ENCODE measurements at places on chromosomes 4 and X.

DNA sequence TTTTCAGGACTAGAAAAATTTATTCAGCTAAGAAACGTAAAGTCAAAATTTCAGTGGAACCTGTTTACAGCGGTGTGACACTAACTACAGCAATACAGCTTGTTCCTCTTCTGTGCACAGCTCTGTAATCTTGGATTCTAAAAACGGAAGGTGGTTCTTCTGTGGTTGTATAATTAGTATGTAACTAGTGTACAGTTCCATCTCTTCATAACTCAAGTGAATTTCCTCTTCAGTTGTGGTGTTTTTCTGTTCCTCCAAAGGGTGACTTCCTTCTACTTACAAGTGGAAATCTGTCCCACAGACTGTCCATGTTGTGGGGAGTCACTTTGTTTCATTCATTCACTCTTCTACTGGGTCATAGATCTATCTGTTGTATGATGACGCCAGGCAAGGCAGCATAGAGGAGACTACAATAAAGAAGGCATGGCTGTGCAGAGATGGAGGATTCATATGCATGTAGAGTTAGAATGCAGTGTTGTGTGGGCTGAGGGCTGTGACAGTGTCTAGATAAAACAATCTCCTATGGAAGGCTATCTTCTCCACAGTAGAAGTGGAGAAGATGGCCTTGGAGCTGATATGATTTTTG lies 5.4 kb downstream of the DAPP1 start:
- DNase-seq: no peak

- DNase-seq: no peak
Measured at GRCh38 chr4:40843696-40844095, 93.9 kb downstream of the NSUN7 start.

DNA sequence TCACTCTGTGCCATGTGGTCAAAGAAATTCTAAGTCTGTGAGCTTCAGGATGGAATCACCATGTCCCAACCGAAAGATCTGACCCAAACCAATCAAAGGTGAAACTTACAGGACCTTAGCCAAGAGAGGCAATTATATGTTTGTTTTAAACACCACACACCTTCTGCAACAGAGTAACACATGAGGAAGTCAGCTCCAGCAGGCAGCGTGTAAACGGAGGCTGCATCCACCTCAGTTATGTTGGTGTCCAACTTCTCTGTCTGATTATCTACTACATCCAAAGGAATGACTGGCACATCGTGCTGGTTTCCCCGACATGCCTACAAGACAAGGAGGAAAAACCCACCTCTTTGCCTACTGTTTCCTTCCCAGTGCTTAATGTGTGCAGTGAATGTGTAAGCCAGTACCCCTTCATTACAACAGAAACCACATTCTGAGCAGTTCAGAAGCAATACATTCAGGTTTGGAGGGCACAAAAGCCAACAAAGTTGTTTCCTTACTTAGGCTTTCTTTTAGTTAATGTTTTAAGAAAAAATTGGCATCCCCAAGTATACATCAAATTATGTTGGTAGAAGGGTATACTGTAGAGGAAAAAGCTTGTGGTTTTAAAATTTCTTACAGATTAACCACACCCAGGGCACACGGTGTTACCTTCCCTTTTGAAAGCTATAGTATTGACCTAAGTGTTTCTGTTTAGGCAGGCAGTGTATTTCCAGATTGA lies 12.4 kb downstream of the CASP6 start:
- DNase-seq: no peak

DNA sequence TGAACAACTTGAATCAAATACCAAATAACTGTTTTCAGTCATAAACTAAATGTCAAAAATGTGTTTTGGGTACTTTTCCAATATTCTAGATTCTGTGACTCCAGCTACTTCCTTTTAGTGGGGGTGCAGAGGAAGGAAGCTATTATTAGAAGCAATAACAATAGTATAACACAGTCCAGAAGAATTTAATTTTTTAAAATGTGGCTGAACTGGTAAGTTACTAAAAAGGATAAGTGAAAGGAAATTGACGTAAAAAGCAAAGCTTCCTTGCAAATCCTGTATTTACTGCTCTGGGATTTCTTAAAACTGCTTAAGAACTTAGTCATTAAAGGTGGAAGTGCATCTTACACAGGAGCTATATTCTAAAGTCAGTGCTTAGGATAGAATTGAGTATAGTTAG lies 53.2 kb downstream of the MOSPD2 start:
- peak; percentile 41 for DNase-seq

GRCh38 chrX:14777525-14777924 lies 95.3 kb downstream of the FANCB start:
- DNase-seq: peak; percentile 59

DNA sequence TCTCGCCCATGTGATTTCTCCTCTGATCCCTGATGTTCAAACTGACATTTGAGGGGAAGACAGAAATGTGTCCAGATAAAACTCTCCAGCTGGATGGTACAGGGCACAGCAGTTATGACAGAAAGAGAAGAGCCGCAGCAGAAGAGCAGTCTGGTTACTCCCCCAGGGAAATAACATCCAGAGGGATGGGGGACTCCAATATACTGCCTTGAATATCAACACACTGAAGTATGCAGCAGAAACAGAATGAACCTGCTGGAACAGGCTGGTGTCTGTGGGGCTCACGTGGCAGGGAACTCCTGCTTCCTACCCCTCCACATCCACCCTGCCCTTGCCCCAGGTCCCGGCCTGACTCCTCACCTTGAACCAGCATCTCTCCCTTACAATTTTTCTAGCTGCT lies 93.5 kb downstream of the MGST2 start:
- DNase-seq: no peak

- DNase-seq: peak; percentile 32
Measured at GRCh38 chrX:20527558-20528011, 260.9 kb upstream of the RPS6KA3 start.

- no peak for DNase-seq
Measured at GRCh38 chrX:153927672-153927921, 1.5 kb upstream of the ARHGAP4 start.

- DNase-seq: no peak
Measured at GRCh38 chr4:106953036-106953705, 82.9 kb downstream of the DKK2 start.

DNA sequence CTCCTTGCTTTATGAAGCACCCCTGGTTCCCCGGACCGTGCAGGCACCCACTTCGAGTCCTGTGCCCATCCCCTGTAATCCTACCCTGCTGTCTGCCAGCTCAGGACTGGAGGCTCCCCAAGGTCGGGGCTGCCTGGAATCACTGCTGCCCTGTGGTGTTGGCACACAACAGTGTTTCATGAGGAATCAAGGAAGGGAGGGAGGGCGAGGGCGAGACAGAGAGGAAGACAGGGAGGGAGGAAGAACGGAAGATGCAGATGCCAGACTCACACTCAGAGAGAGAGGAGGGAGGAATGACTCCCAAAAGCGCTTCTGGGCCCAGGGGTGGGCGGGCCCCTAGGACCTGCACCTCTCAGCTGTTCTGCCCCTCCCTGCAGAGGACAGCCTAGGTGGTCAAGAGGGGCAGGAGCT lies 42.9 kb upstream of the ADRA2C start:
- no peak for DNase-seq

- no peak for DNase-seq
Measured at GRCh38 chr4:182885022-182885737, 32.0 kb downstream of the DCTD start.

GRCh38 chr4:144579411-144580030 lies 66.4 kb upstream of the HHIP start:
- peak; percentile 81 for DNase-seq

DNA sequence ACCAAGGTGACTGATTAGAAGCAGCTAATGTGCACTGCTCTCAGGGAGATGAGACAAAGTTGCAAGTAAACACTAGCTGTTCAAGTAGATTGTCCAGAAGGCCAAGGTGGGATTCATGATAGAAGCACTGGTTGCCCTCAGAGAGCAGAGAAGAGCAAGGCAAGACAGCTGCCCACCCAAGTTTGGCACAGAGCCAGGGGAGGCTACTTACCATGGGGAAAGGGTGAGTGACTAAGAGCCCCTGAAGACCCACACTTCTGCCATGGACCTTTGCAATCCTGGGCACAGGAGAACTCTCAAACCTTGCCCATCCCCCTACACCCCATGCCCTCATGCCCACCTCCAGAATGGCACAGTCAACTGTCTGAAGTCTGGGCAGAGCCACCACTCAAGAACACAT lies 68.3 kb downstream of the SPIN4 start:
- DNase-seq: no peak

Measured in EH (cell line).